Natural killer cell treated with Interleukin-12 subunit alpha and Interleukin-12 subunit beta and Interleukin-15 and Interleukin-18, amount 100 ng/mL, for 72 hours (primary cell): ENCODE measurements at places on chromosomes 3 and 15.
A peak's percentile ranks its signal among the peaks of the same experiment; 100 is the strongest.

- H3K27ac ChIP-seq, result peak overlapping the region; percentile 27
- no peaks in the 10 kb centered on the region for H3K27me3 ChIP-seq
These were observed 35.0 kb upstream of the BSN start for GRCh38 chr3:49519296-49519695.

DNA sequence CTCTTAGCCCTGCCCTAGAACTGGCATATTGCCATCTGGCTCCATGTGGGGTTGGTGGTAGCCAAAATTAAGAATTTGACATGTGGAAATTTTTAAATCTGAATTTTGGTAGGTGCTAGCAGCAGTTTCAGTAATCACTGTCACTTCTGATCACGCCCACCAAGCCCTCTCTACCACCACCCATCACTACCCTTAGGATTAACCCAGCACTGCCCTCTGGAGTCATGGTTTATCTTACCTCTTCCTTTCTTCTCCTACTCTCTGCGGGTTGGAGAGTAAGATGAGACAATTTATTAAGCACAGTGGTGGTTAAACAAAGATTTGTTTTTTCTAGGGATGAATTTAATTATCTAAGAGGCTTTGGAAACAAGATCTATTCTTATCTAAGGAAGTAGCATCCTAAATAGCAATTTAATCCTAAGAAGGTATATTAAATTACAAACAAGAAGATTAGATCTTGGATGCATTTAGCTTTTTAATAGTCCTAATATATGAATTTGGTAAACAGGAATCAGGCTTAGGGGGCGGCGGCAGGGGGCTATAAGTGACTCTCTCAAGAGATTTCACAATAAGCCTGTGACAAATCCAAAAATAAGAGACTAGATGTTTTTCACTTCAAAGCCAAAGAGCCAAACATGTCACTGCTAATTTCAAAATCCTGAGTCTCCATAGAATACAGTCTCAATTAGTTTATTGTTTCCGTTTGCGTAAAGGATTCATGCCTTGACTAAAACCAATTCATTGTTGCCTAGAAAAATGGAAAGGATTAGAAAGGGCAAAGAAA is 498.4 kb upstream of the UBE2E2 start:
- H3K27me3 ChIP-seq, result no peaks in the 10 kb centered on the region
- H3K4me3 ChIP-seq, result no peak overlapping the region
- H3K27ac ChIP-seq, result no peak overlapping the region

DNA sequence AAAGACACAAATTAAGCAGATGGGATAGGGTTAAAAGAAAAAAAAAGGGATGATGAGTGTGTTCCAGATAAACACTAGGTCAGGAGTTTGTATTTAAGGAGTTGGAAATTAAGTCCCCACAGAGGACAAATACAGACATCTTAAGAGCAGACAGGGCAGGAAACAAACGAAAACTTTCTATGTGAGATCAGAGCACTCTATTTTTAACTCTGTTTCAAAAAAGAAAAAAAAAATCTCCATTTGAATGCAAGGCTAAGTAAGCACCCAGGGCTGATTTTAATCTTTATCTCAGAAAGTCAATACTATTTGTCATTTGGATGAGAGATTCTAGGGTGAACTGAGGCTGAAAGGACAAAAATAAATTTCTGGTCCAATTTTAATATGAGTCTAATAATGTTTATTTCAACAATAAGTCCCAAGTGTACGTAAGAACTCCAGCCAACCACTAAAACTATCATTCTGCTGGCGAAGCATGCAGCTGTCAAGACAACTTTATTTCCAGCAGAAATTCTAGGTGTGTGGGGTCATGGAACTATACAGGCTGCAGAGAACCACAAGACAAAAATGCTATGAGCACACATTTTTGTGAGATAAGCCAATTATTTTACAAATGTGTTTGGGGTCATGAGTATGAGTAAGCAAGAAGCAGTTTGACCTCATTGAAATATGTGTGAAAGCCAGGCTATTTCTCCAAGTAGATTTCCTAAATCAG is 186.1 kb downstream of the FMN1 start:
- no peaks in the 10 kb centered on the region for H3K36me3 ChIP-seq
- no peak for DNase-seq
- H3K4me1 ChIP-seq, result peaks cover 5% of the 10 kb centered on the region
- no peak overlapping the region for H3K4me3 ChIP-seq

DNA sequence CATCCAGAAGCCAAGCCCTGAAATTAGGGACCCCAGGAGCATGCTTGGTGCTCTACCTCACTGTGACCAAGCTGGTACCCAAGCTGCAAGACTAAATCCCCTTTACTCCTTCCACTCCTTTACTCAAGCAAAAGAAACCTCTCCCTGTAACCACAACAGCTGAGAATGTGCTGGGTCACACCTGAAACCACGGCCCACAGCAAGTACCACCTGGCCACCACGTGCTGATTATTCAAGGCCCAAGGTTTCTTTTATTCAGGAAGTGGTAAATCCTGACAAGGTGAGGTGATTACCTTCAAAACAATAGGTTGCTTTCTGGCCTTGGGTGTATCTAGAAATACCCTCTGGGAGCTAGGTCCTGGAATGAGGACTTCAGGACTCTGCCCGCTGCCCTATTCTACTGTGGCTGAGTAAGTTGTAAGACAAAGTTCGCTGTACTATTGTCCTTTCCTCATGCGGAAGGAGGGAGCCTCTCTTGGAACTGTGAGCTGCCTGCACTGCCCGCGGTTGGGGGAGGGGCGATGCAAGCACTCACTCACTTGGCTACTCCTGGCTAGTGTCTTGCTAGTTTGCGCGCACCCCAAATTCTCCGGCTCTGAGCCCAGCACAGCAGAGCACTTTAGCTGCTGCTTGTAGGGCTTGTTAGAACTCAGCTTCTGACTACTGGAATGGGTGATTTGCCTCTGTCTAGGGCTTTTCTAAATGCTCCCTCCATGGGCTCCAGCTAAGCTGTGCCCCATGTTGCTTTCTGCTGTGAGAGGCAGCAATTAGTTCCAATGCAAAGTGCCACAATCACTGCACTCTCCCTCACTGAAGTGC is 487.1 kb upstream of the CNTN3 start:
- DNase-seq, result no peak
- no peak overlapping the region for H3K27ac ChIP-seq
- no peak overlapping the region for H3K4me3 ChIP-seq
- H3K27me3 ChIP-seq, result no peaks in the 10 kb centered on the region
- H3K36me3 ChIP-seq, result peaks cover 3% of the 10 kb centered on the region

- no peak overlapping the region for H3K4me3 ChIP-seq
- no peak for DNase-seq
These were observed 20.3 kb upstream of the DGKG start for GRCh38 chr3:186382217-186382885.
